Brain (organoid and tissue), 16 donors: ENCODE measurements at places on chromosomes 12 and 14.

DNA sequence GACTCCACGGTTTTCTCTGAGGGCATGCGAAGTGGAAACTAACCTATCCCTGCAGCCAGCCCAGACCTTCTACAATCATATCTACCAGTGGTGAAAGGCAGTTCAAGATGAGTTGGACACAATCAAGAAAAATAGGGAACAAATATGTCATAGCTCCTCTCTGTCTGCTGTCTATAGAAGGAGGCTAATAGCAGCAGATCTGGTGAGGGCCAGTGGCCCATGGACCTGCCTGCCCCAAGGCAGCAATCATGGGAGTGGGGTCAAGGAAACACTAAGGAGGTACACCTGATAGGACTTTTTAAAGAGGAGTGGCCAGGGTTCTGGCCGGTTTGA, 149.5 kb downstream of the PRKCH start:
- DNase-seq = no peak

GRCh38 chr12:52666471-52666870, 13.7 kb downstream of the KRT1 start:
- no peak for DNase-seq

GRCh38 chr12:57090924-57091637, 2.2 kb downstream of the NAB2 start:
- peak; percentile 37 for DNase-seq

DNA sequence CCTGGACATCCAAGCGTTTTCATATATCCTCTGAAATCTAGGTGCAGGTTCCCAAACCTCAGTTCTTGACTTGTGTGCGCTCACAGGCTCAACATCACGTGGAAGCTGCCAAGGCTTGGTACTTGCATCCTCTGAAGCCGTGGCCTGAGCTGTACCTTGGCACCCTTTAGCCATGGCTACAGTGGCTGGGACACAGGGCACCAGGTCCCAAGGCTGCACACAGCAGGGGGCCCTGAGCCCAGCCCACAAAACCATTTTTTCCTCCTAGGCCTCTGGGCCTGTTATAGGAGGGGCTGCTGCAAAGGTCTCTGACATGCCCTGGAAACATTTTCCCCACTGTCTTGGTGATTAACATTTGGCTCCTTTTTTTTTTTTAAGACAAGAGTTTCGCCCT, 11.6 kb upstream of the FAM177A1 start:
- no peak for DNase-seq

- no peak for DNase-seq
Observed at GRCh38 chr14:100634026-100634425, 46.8 kb upstream of the BEGAIN start.

- peak; percentile 64 for DNase-seq
Observed at GRCh38 chr14:87712396-87713090, 280.4 kb downstream of the GALC start.

DNA sequence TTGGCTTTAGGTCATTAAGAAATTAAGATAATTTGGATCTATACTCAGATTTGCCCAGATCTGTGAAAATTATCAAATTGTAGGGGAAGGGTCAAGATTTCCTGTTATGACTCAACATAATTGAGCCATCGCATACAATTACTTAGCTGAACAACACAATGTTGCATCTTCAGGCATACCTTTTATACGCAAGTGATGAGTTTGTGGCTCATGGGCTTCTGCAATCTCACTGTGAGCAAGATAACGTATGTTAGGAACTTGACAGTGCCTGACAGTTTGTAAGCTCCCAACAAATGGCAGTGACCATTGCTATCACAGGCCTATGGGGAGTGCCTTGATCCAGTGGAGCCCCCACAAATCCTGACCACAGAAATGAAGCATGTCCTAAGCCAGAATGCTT, 199.7 kb downstream of the BCAT1 start:
- DNase-seq = no peak

DNA sequence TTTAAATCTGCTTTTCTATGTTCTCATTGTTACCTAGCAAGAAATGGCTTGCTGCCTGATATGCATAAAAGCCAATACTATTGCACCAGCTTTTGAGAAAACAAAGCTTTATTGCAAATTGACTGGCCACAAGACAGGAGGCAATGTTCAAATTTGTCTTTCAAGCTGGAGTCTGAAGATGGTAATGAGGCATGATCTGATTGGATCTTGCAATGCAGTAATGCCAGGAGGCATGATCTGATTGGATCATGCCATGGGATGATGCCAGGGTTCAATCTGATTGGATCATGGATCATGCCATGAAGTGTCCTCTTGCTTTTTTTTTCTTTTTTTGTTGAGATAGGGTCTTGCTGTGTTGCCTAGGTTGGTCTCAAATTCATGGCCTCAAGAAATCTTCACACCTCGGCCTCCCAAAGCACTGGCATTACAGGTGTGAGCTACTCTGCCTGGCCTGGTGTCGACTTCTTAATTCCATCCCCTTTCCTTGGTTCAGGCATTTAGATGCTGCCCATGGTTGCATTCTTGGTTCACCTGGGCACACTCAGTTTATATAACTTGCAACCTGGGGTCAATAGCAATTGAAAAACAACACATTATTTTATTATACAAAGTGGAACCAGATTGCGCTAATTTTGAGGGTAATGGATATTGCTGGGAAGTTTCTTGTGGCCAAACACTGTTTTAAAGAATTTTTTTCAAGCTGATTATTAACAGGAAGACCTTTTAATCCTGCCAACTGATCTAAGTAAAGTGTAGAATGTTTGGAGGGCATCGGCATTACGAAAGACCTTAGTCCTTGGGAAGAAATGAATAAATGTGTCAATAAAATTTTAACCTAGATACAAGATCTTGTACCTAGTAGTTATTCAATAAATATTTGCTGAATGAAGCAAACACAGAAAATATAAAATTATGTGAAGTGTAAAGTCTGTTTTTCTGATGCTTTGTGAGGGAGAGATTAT, 38.8 kb downstream of the HSD17B6 start:
- DNase-seq = no peak

DNA sequence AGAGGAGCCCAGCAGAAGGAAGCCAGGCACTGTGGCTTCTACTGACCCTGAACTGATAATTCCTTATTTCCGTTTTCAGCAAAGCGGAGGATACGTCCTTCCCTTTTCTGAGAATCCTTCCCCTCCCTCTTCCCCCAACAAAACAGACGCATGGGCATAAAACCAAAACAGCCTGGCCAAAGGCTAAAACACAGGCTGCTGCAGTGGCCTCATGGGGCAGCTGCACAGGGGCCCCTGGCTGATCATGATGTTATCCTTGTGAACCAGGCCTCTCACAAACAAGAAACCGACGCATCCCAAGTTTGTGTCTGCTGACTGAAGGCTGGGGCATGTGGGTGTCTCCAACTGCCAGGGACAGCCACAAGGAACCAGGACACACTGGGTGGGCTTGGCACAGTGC, 23.4 kb upstream of the STON2 start:
- peak; percentile 5 for DNase-seq

- DNase-seq = peak; percentile 91
Observed at GRCh38 chr12:19671695-19672094, 232.4 kb downstream of the AEBP2 start.

GRCh38 chr12:17278946-17279345, 673.0 kb upstream of the LMO3 start:
- DNase-seq = no peak

- DNase-seq = no peak
Observed at GRCh38 chr12:54967461-54967860, 17.1 kb downstream of the TESPA1 start.

DNA sequence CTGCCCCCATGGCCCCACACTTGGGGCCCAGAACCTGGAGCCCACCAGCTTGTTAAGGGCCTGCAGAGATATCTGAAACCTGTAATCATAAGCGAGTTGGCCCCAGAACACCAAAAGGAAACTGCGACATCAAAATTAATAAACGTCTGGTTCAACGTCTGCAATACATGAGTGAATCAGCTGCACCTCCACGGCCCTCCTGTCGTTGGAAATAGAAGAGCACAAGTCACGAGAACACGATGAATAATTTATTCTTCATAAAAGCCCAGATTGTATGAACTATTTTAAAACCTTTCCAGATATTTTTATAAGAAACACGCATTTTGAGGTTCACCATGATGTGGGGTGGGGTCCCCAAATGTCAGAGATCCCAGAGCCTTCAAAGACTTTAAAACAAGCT, 9.7 kb upstream of the CMKLR1 start:
- peak; percentile 31 for DNase-seq

GRCh38 chr14:24695265-24696241, 61.6 kb upstream of the GZMB start:
- DNase-seq = no peak

- no peak for DNase-seq
Observed at GRCh38 chr12:98253207-98254037, 262.0 kb upstream of the TMPO start.
